ENCODE measurements at places on chromosomes 1 and 21. TPM values are rescaled to one million over a fixed set of nuclear protein-coding genes. Genes with fewer than 3 reads are reported as not detected.

GRCh38 chr21:35014302-35015041 lies 34.6 kb downstream of the RUNX1 start:
- DNase-seq, result no peak

- no peak for DNase-seq
Measured at GRCh38 chr1:157403203-157403602, 149.1 kb downstream of the FCRL5 start.

CALML6 gene
- total RNA-seq, result 0.55 TPM

DNA sequence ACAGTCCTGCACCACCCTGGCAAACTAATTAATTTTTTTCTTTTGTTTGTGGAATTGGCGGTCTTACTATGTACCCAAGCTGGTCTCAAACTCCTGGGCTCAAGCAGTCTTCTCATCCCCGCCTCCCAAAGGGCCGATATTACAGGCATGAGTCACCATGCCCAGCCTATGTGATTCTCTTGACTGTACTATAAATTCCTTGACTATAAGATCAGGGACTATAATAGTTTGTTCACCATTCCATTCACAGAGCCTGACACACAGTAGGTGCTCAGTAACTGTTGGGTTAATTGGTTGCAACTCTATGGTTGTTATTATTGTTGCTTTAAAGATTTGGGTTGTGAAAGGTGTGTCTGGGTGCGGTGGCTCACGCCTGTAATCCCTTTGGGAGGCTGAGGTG lies 17.2 kb downstream of the DAP3 start:
- DNase-seq, result no peak

SH2D2A gene
- 0.62 TPM for total RNA-seq

- no peak for DNase-seq
Measured at GRCh38 chr1:237239248-237239647, 197.3 kb downstream of the RYR2 start.

Measured in right lobe of liver (tissue), 6 donors.